ENCODE measurements at places on chromosomes 11 and 22. TPM values are rescaled to one million over a fixed set of nuclear protein-coding genes. Genes with fewer than 3 reads are reported as not detected.

Gene TRIM66
- 9.4 TPM for total RNA-seq

Gene TTC28
- total RNA-seq, result 74.9 TPM

Gene MMP13
- not detected for total RNA-seq

Gene OR8U1
- total RNA-seq, result not detected

Measured in aorta (tissue), 5 donors.